ENCODE measurements at places on chromosomes 6 and 20.

DNA sequence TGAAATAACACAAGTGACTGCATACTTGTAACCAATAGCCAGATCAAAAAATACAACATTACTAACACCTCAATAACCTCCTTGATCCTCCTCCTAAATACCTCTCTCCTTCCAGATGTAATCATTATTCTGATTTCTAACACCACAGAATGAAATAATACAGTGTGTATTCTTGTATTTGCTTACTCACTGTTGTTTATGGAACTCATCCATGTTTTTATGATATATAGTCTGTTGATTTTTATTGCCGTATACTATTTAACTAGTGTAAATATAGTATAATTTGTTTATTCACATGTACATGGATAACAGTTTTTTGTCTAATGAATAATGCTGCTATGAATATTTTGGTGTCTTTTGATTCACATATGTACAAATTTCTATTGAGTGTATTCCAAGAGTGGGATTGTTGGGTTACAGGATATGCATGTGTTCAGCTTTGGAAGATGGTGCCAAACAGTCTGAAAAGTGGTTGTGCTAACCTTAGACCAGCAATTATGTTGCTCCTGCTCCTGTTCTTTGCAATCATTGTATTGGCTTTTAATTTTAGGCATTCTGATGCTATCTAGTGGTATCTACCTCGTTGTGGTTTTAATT is 11.5 kb downstream of the TTK start:
- no peak for DNase-seq

DNA sequence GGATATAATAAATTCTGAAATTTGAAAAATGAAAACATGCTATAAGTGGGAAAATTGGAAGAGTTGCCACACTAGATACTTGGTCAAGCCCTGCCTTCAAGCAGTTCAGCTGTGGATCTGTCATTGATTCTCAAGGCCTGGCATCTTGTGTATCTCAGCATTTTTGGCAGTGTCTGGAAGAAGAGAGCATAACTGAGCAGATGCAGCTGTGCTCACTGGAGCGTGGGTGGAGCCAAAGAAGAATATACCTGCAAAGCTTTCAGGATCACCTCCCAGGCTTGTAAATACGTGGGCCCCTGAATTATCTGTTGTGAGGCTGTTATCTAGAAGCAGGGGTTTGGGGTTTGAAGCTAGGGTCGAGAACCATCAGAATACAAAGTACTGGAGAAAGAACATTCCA is 31.3 kb upstream of the CHD6 start:
- no peak for DNase-seq

DNA sequence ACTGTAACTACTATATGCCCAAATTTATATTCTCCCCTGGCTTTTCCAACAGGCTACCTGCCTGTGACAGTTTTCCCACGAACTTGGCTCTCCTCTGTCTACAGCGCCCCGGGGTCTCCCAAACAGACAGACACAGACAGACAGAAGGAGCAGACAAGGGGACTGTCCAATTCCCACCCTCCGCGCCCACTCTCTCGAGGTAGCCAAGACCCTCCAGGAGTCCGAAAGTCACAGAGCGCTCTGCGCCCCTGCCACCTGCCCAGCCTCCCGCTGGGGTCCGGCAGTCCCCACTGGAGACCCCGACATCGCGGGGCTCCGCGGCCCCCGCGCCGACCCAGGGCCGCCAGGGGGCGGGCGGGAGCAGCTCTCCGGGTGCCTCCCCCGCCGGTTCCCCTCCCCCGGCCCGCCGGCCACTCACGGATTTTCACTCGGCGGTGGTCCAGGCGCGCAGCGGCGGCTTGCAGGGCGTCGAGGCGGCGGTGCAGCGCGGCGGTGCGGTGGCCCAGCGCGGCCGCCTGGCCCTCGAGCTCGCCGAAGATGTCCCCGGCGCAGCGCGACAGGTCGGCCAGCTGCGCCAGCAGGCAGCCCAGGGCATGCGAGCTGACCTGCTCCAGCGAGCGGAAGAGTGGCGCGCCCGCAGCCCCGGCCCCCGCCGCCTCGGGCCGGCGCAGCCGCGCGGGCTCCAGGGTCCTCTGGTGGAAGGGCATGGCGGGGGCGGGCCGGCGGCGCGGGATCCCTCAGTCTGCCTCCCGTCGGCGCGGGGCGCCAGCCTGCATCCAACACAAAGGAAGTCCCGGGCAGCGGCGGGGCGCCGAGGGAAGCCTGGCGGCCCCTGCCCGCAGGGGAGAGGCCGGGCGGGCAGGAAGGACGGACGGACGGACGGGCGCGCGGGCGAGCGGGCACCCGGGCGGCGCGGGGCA is 81.3 kb upstream of the CCDC28A start:
- DNase-seq = peak; percentile 83

DNA sequence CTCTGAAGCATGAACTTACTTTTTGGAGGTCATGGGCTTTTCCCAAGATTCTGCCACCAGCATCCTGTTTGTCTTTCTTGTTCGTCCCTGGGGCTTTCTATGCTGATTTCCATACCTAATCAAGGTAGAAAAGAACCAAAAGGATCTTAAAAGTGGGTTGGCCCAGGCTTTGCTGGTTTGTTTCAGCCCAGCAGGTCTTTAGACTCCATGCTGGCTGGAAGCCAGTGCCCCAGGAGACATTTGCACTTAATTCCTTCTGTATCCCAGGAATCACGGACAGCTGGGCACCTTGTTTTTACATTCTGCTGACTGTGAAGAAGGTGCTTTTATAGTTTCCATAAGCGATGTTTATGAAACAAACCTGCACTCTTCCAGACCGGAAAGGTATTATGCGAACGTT is 195.9 kb downstream of the CDH4 start:
- no peak for DNase-seq

GRCh38 chr20:14199111-14199510 is 138.3 kb downstream of the FLRT3 start:
- DNase-seq = no peak

- DNase-seq = peak; percentile 77
These were observed 20.7 kb upstream of the TRIM27 start for GRCh38 chr6:28944412-28944865.

DNA sequence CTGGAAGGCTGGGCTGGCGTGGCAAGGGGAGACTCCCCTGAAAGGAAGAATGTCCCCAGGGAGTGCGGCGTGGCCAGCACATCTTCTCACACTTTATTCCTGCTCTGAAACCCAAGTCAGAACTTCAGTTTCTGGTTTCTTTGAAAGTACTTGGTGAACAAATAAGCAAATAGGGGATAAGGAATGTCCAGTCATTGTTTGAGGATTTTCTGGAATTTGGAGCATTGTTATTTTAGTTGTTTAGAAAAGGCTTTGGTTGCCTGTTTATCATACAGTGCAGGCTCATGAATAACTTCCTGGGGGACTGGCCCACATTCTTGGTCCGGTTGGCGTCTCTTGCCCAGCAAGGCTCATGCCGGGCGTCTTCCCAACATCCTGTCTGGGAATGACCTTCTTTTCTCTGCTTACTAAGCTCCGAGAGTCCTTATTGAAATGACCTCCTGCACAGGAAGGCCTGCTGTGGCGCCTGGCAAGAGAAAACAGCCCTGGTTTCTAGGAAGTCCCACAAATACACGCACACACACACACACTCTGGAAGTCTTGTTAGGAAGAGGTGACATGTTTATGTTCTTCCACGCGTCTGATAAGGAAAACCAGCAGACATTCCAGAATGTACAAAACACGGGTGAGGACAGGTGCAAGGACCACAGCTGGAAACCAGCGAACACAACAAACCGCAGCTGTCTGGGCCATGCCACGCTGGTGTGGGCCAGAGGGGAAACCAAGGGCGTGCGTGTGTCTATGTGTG is 71.9 kb downstream of the TMEM170B start:
- DNase-seq = peak; percentile 47

DNA sequence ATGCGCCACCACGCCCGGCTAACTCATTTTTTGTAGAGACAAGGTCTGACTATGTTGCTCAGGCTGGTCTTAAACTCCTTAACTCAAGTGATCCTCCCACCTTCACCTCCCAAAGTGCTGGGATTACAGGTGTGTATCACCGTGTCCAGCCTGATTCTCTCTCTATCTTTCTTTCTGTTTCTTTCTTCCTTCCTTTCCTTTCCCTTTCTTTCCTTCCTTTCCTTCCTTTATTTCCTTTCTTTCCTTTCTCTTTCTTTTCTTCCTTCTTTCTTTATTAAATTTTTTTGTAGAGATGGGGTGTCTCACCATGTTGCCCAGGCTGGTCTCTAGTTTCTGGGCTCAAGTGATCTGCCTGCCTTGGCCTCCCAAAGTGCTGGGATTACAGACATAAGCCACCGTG is 38.7 kb upstream of the MTHFD1L start:
- DNase-seq = no peak

DNA sequence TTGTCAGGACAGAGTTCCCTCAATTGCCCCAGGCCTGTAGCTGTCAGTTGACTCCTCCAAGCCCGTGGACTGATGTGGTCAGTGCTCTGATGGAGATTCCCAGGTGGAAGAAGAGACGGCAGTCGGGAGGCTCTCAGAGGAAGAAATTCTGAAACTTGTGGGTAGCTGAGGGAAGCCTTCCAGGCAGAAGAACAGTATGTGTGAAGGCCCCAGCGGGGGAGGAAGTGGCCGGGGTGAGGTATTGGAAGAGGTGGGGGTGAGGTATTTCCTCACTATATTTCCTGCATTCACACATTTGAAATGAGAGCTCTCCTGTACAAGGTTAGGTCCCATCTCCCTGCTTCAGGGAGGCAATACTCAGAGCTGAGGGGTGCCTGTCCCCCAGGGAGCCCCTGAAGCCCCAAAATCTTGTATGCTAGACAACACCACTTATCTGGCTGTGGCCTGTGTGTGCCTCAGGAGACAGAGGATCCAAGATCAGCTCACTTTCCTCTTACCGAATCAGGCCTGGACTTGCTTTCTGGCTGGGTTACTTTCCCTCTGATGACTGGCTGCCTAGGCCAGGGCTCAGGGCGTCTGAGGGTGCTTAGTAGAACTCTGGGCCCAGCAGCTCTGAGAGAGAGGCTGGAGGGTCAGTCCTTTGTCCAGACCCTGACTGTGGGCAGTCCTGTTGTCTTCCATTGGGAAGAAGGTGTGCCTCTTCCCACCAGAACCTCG is 49.3 kb upstream of the MYL9 start:
- DNase-seq = peak; percentile 41

- DNase-seq = no peak
These were observed 4.6 kb upstream of the GJB7 start for GRCh38 chr6:87333591-87334181.

DNA sequence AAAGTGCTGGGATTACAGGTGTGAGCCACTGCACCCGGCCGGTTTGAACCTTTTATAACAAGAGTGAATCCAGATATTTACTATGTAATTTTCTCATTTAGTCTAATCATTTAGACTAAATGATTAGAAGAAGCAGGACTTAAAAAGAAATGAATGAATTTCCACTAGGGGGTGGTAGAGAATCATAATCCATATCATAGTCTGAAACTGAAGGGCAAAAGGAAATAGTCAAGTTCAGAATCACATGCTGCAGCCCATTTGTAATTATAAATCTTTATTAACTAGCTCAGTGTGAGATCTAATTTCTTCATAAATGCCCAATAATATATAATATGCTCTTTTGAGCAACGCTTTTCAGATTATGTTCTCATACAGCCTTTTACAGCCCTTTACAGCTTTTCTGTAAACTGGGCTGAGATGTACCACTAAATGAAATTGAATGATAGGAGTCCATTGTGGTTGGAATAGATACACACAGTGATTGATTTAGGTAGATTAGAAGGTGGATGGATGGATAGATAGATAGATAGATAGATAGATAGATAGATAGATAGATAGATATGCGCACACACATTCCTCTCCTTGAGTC is 31.8 kb downstream of the PSMB9 start:
- DNase-seq = no peak

DNA sequence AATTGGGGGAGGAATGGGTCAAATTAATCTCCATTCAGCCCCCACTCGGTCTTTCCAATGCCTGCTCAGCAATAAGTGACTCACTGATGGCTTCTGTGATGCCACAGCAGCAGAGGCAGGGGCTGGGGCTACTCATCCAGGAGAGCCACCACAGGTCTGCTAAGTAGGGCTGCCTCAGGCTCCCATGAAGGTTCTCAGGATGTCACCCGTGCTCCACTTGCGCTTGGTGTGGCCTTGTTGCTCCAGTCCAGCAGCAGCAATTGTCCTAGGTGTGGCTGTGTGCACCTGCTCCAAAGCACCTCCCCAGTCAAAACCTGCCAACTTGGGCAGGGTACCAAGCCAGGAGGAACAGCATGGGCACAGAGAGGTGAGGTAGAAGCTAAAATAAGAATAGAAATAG is 627 bp upstream of the LY6G6C start:
- no peak for DNase-seq

- DNase-seq = no peak
These were observed 189.9 kb downstream of the CENPW start for GRCh38 chr6:126529637-126530362.

- no peak for DNase-seq
These were observed 40.4 kb downstream of the ESF1 start for GRCh38 chr20:13744352-13744751.

DNA sequence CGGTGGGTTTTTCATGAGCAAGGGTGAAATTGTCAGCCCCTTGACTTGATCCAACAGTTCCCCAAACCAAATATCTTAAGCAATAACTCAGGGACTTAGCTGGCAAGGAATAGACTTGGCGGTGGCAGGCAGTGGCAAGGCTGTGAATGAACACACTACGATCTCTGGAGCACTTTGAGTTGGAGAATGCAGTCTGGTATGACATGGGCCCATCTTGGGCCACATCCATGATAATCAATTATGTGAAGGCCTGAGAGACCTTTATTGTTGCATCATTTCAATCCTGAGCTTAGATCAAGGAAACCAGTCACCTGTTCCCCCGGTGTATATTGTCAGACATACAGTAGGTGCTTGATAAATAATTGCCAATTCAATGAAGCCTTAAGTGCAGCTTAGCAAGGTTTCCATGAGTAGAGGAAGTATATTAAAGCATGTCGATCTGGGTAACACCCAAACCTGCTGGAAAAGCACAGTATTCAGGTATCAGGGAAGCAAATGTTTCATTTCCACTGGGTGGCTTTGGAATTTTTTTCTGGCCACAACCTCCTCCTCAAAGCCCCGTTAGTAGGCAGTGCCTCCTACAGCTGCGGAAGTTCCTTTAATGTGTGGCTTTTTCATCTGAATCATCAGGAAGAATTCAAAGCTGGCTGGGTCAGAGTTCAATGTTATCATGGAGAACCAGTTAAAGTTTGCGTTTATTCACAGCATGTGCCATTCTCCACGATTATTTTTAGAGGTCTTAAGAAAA is 10.2 kb downstream of the CASS4 start:
- DNase-seq = no peak

GRCh38 chr20:6055981-6056569 is 2.2 kb upstream of the LRRN4 start:
- DNase-seq = no peak

DNA sequence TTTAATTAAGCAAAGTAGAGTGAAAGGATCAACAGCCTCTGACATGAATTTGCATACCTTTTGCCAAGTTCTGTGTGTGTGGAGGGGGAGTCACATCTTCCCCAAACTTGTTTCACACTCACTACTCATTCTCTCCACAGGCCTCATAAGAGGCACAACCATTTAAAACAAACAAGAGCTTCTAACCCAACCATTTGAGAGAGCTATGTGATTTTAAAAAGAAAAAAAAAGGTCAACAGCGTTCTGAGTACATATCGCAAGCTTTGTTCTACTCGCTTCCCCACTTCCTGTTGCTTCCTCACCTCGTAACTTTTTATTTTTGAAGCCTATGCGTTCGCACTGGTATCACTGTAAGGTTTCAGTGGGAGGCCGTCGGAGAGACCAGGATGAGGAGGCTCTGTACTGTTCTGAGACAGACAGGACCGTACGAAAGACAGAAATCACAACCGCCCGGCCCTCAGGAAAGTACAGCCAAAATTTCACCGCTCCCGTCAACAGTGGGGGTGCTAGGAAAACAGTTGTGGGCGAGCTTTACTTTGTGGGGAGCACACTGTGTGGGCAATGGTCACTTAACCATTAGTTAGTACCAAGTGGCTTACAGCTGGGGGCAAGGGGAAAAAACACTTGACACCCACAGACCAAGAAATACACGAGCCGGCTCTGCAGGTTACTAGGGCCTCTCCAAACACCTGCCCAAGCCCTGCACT is 61.3 kb downstream of the TRERF1 start:
- DNase-seq = no peak
